ENCODE measurements at places on chromosomes 5 and 9.

DNA sequence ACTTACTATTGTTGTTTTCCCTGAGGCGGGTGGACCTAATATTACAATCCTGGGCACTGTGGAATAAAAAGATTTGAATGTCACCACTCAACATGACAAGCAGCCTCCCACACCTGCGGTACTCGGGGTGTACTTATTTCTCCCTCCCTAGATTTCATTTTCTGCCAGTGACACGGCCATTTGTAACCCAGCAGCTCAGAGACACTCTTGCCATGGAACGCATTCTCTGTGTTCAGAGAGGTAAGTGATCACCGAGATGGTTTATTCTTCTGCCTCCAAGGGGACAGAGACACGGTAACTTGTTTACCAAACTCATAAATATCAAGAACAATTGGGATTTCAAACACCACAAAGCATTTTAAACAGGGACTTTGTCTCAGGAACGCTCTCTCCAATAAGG, 11.2 kb downstream of the AK8 start:
- DNase-seq, result no peak

DNA sequence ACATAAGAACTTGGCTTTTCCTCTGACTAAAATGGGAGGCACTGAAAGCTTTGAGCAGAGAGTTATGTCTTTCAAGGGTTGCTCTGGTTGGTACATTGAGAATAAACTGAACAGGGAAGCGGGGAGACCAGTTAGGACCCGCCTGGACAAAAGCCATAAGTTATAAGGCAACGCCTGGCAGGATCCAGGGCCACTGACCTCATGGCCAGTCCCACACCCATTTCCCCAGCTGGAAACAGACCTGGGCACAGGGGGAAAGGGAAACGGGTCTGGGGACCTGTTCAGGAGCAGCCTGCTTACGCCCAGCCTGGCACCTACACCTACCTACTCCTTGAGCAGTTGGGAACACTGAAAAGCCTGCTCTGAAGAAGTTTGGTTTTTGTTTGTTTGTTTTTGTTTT, 1.3 kb downstream of the SPINK4 start:
- DNase-seq, result no peak

DNA sequence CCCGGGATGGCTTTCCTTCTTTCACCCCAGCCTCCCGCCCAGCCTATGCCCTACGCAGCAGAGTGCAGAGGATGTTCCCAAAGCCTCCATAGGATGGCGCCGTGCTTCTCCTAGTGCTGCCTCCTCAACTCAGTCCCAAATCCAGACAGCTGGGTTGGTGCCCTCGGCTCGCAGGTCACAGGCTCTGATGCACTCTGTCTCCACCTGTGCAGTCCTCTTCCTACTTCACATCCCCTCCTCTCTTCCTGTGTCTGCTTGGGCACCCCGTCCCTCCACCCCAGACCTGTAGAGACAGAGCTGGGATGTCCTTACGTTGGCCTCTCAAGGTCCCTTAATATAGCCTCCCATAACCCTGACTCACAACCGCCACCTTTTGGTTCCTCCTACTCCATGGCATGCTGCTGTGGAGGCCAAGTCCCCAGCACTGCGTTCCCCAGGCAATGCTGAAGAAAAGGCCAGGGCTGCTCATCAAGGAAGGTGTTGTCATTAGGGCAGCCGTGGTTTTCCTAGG, 314.4 kb downstream of the GADD45G start:
- peak; percentile 32 for DNase-seq

DNA sequence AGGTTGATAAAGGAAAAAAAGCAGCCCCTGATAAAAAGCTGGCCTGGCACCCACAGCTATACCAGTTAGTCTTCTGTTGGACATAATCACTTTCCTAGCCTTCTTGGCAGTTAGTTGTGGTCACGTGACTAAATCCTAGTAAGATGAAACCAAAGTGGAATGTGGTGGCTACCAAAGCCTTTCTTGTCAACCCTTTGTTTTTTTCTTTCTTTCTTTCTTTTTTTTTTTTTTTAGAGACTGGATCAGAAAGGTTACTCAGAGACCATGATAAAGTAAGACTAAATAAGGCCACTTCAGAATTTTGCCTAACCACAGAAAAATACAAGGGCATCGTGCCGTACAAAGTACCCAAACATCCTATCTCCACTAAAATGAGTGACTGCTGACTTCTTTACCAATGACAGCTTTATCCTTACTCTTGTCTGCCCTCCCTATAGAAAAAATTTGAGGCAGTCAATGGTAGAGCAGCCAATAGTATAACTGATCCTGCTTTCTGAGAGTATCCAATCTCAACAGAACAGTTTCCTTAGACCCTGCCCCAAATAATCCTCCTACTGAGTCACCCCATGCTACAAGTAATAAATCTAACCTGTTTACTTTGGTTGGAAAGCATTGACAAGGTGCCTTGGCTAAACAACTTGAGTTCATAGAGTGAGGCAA, 14.2 kb upstream of the KIF27 start:
- no peak for DNase-seq

DNA sequence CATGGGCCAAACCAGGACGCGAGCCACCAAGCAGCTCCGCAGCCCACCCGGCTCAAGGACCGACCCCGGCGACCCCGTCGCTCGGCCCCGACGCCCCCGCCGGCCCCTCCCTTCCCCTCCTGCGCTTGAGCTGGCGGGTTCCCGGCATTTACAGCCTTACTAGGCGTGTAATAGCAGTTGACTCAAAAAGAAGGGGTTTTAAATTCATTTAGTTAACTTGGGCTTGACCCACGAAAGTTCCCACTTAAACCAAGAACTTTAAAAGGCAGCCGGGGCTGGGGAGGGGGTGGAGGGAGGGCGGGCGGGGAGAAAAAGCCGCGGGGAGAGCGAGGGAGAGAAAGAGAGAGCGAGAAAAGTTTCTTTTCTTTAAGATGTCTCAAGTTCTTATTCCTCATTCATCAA, 636 bp downstream of the PRDM12 start:
- DNase-seq, result no peak

DNA sequence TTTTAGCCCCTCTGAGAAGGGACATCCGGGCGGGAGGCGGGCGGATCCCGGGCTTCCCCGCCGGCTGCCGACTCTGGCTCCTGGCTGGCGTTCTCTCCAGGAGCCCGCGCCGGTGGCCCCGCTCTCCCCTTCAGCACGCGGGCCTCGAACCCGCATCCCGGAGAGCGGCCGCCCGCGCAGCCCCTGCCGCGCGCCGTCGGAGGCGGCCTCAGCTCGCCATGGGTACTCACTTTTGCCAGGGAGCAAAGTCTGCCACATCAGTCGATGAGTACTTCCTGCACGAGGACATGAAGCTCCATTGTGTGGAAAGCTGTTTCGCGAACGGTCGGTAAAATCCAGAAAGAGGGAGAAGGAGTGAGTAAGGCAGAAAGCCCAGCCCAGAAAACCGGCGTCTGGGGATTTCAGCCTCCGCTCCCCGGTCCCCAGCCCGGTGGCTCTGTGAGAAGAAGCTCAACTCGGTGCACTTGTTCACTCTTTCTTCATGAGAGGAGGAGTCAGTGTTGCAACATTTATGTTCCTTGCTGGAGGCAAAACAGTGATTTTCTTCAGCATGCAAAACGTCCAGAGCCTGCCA, at the start of gene PRLR:
Gene PRLR (minus strand): TSS at position 450 of the 574 bp plus-strand sequence. CDS start 140,867 bp downstream, outside the sequence.
- DNase-seq, result no peak

- DNase-seq, result no peak
Observed at GRCh38 chr5:31415009-31415923, 116.6 kb downstream of the DROSHA start.

GRCh38 chr9:96719921-96720320, 58.0 kb downstream of the ZNF510 start:
- no peak for DNase-seq

DNA sequence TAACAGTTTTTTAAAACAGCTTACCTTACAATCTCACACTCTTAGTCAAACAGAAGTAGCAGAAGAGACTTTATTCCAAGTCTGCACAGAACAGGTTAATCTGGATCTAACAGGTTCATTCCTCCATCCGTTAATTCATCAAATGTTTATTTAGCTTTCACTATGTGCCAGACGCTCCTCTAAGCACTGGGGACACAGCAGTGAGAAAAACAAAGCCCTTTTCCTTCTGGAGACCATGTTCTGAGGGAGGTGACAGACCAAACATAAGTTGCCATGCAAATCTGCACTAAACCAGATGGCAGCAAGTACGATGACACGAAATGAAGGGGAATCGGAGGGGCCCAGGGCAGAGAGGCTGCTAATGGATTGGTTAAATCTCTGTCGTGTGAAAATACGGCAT, 17.1 kb upstream of the GLIPR2 start:
- DNase-seq, result no peak

- no peak for DNase-seq
Observed at GRCh38 chr5:103480246-103480645, 82.3 kb downstream of the NUDT12 start.

- DNase-seq, result no peak
Observed at GRCh38 chr9:109232449-109233237, 65.6 kb upstream of the FRRS1L start.

DNA sequence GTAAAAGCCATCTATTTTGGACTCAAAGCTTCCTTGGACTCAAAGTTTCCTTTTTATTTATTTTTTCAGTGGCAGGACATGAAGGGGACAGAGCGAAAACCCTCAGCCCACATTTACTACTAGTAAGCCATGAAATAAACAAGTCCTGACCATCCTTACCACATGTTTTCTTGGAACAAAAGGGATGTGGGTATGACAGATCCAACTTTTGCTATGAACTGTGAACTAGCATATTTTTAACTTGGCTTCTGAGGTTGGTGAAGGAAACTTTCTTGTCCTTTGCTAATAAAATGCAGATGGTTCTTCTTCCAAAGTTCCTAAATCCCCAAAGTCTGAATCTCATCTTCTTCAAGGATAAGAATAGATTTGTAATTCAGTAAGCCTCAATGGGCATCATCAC, 122.7 kb upstream of the TNC start:
- no peak for DNase-seq

- no peak for DNase-seq
Observed at GRCh38 chr5:999032-999501, 9.5 kb upstream of the NKD2 start.

DNA sequence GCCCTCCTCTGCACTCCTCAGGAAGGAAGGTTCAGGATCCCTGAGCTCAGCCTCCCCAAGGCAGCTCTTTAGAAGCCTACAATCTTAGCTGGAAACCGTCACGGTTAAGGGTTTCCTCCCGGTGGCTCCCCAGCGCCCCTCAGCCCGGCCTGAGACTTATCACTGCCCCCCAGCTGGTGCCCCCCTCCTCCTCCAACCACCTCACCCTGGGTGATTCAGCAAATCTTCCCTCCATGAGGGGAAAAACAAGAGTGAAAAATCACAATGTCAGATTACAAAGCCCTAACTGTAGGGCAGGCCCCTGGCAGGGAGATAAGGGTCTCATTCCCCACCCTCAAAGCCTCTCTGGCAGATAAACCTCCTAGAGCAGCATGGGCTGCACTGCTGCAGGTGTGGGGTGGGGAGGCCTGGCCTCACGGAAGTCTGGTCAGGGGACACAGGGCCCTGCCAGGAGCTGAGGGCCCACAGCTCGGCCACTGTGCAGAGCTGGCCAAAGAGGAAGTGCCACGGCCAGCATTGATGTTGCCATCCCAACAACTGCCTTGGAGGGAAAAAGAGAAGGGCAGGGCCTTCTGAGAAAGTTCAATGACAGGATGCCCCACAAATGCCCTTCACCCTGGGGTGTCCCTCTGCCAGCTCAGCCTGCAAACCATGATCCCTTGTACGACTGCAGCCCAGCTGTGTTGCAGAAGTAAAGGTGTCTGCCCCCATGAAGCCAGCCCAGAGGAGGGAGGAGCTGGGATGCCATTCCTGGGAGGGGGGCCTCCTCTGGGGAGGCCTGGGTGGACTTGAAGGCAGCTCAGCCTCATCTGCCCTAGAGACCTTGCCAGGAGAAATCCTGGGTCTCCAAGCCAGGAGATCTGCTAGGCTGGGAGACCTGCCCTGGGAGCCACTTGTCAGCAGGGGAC, 25.9 kb downstream of the GFI1B start:
- DNase-seq, result no peak

DNA sequence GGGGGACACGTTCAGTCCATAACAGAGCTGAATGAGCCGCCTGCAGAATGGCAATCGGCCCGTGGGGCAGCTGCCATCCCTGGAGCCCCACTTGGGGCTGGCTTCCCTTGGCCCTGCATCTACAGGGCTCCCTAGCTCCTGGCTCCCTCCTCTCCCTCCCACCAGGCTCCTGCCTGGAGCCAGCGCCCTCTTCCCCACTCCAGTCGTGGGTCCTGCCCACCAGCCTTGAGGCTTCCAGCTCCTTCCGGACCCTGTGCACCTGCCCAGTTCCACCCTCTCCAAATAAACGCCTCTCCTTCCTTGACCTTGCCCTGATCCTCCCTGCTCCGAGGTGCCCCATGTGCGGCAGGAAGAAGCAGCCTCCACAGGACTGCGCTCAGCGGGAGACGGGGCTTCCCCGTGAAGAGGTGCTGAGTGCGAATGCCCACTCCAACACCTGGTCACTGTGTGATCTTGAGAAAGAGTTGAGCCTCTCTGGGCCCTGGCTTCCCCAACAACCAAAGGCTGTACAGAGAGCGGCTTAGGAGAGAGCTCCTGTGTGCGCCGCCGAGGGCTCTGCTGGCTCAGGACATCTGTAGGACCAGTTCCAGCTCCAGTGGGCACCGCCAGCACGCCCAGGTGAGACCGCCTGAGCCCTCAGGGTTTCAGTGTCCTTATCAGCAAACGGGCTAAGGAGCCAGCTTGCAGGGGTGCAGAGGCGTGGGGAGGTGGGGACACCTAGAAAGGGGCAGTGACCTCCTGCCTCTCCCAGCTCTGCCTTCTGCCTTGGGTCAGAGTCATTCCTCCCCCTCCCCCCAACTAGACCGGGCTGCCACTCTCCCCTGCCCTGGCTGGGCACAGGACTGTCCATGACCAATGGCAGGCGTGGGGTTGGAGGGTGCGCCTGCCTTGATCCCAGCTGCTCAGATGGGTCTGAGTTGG, 12.1 kb downstream of the C9orf50 start:
- DNase-seq, result no peak

DNA sequence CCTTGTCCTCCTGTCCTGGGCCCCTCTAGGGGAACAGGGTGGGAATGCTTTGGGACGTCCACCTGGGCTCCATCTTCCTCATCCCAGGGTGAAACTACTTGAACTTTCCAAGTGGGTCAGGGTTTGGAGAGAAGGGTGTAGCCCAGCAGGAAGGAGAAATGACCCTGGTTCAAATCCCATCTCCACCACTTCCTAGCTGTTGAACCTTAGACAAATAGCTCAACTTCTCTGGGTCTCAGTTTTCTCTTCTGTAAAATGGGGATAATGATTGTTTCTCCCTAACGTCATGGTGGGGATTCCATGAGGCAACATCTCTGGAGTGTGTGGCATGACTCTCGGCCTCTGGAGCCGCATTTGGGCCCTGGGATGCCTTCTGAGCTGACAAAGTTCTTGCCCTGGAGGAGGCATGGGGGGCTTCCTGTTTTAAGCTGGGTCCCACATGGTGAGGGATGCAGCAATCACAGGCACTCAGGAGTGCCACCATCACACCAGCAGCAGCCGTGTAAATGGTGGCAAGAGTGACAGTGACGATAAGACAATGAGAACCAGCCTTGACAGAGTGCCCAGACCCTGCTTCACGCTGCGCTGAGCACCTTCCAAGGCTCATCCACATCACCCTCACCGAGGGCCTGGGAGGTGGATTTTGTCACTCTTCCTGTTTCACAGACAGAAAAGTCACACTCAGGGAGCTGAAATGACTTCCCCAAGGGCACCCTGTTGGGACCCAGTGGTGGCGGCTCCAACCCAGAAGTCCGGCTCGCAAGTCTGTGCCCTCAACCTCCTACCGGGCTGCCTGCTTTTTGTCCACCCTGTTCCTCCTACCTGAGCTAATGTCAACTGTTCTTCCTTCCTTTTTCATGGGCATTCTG, 69.5 kb upstream of the IER5L start:
- no peak for DNase-seq

Measured in Jurkat, Clone E6-1 (cell line).